ENCODE measurements at places on chromosomes 3 and 15.

GRCh38 chr15:70617911-70618287 lies 145.5 kb downstream of the UACA start:
- DNase-seq = no peak

DNA sequence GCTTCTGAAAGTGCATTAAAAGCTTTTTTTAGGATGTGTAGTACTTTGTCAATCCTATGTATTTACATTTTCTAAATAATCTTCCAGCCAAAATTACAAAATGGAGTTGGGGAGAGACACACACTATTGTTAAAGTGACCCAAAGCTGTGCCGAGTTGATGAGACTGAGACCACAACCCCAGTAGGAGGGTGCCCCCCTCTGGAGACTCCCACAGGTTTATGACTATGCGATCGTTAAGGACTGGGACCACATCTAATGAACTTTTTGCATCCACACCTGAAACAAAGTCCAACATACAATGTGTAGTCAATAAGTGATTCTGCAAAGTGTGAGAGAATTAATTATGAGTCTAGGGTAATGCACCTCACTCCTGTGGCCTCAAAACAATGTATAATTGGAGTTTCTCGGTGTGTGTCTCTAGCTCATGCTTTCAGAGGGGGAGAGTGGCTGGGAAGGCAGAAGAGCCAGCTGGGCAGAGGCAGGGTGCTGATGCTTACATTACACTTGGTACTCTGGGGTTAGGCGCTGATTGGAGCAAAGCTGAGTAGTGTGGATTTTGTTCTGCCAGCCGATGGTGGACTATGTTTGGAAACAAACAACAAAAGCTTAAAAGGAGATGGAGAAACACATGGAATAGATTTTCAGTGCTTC lies 102.8 kb downstream of the KCNH8 start:
- no peak for DNase-seq

DNA sequence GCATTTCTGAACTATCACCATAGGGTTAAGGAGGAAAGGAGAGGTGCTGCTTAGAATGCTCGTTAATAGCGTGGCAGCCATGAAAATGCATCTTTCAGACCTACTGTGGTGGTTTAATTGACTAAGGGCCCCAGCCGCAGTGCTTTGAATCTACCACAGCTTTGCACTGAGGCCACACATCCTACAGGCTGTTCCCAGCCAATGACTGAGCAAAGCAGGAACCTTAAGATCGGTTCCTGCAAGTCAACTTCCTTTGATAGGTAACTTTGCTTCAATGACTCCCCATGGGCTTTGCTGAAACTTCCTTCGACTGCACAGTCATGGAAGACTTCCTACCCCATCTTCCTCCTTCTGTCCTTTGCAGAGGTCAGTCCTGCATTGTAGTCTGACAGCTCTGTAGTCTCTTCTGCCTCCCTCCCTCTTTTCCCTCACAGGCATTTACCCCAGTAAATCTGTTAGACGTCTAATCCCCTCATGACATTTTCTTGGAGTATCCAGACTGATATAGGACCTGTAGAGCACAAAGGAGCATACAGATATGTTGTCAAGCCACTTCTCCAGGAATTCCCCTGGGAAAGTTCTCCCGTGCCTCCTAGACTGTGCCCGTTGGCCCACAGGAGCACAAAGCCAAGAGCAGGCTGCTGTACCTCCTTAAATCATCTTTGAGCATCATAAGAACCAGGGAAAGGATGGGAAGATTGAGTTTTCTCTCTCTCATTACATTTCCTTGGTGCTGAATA lies 2.6 kb upstream of the BCL2A1 start:
- DNase-seq = no peak

GRCh38 chr3:17935222-17935621 lies 192.8 kb upstream of the TBC1D5 start:
- DNase-seq = no peak

GRCh38 chr3:16788440-16789056 lies 96.2 kb upstream of the PLCL2 start:
- DNase-seq = no peak

DNA sequence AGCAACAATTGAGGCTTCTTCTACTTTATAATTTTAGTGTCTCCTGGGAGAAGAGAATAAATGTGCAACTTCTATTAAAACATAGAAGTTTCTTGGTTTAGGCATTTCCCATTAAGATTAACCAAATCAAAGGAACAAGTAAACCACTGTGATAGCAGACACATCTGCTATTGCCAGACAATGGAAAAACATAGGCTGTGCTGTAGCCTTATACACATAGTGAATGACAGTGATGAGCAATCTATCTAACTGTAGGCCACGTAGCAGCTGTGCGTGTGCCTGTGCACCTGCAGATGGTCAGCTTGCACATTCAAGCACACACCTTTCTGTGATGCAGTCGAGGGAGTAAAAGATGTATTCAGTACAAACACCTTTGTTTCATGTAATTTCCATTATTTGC lies 32.7 kb downstream of the GNB4 start:
- no peak for DNase-seq

DNA sequence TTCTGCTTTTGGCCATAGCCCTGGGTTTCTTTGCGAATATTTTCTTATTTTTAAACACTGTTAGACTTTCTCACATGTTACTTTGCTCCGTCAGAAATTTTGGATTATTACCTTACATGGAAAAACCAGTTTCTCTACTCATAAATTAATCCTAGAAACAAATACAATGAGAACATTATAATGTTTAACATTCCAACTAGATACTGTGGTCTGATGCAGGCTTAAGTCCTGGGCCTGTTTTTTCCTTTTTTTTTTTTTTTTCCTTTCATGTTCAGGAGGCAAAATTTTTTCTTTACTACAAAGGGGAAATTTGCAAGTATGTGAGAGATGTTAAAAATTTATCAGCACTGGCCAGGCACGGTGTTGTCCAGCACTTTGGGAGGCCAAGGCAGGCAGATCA lies 28.9 kb downstream of the POPDC2 start:
- peak; percentile 46 for DNase-seq

Measured in COLO829 (cell line).